ENCODE measurements at places on chromosomes 2 and 18. TPM values are rescaled to one million over a fixed set of nuclear protein-coding genes. Genes with fewer than 3 reads are reported as not detected.

DNA sequence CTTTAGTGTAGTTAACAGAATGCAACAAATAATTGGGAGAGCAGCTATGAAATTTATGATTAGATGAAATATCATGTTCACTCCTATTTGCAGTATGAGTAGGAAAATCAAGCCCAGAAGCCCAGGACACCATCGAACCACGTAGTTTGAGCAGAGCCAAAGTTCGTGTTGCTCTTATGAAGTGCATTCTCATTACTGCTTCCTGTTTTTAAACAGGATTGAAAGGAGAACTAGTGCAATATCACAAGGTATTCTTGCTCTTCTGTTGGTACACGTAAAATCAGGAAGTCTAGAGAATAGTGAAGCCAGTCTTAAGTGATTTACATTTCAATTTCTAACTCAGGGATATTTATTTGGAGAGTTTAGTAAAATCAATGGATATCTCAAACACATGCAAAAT lies 21.1 kb downstream of the ARHGAP15 start:
- no peak for DNase-seq

DNA sequence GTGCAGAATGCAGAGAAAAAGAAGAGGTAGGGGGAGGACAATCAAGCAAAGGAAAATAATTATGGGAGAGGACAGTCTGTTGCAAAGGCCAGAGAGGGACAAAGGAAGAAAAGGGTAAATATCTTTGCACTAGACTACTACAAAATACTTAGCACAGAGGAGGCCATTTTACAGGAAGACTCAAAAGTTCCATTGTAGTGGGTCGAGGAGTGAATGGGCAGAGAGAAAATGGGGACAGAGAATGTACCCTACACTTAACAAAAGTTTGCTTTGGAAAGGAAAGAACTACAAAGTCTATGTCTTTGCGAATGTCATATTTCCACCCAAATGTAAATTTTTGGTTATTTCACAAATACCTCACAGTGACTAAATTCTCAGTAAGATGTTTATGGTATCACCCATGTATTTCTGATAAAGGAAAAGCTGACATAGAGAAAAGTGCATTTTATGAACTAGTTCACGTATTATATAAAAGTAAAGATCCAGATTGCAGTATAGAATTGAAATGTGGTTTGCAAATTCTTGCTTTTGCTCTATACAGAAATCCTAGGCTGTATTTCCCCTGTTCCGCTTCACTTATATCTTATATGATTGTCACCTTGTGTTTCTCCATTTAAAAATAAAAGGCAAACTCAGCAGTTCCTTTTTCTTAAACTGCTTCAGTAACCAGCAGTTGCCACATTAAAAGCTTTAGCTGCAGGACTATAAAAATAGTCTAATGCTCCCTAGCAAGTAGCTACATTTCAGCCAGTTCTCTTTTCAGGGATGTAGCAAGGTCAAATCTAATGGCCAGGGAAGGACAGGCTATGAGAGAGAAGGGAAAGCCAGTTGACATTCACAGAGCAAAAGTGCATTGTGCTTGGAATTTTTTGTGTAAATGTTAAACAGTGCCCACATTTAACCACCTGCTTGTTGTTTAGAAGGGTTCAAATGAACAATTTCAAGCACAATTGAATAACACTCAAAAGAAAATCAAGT lies 79.7 kb upstream of the CYTIP start:
- DNase-seq, result no peak

- no peak for DNase-seq
Observed at GRCh38 chr2:14641116-14641515, 8.6 kb downstream of the LRATD1 start.

GRCh38 chr2:96565111-96565510 lies 28.6 kb downstream of the ARID5A start:
- DNase-seq, result no peak

GRCh38 chr2:165623161-165623560 lies 153.7 kb downstream of the CSRNP3 start:
- DNase-seq, result no peak

- peak; percentile 3 for DNase-seq
Observed at GRCh38 chr2:28009732-28010131, 119.2 kb downstream of the BABAM2 start.

- DNase-seq, result no peak
Observed at GRCh38 chr2:47528455-47528854, 125.5 kb downstream of the MSH2 start.

- no peak for DNase-seq
Observed at GRCh38 chr2:216139884-216140283, 30.7 kb downstream of the XRCC5 start.

GRCh38 chr2:60313470-60314172 lies 239.8 kb downstream of the BCL11A start:
- DNase-seq, result no peak

KCMF1 gene
- 74.4 TPM for total RNA-seq

ADAM23 gene
- total RNA-seq, result 4.9 TPM

GALNT13 gene
- total RNA-seq, result 2.2 TPM

KYNU gene
- total RNA-seq, result 1.8 TPM

MFSD6 gene
- total RNA-seq, result 14.0 TPM

DTNA gene
- total RNA-seq, result 74.3 TPM
